Fibroblast of villous mesenchyme (primary cell): ENCODE measurements at places on chromosomes 5 and 9. TPM values are rescaled to one million over a fixed set of nuclear protein-coding genes. Genes with fewer than 3 reads are reported as not detected.

The IFNA21 gene
- not detected in 2 replicates for total RNA-seq

The CNTNAP3B gene
- under 0.01 and 0.97 TPM in 2 replicates for total RNA-seq

The OMD gene
- total RNA-seq: not detected in 2 replicates

The HK3 gene
- not detected in 2 replicates for total RNA-seq

The IFNA8 gene
- total RNA-seq: not detected in 2 replicates

The ADGRD2 gene
- not detected in 2 replicates for total RNA-seq

The FASTKD3 gene
- total RNA-seq: 11.3 and 22.0 TPM in 2 replicates

The SHC3 gene
- total RNA-seq: 7.4 and 11.7 TPM in 2 replicates

The PCDHB13 gene
- total RNA-seq: under 0.01 and 0.32 TPM in 2 replicates

The ARHGEF28 gene
- total RNA-seq: 34.1 and 40.2 TPM in 2 replicates

The FABP6 gene
- not detected in 2 replicates for total RNA-seq

The CEP120 gene
- total RNA-seq: 17.1 and 24.2 TPM in 2 replicates

The OR1Q1 gene
- not detected in 2 replicates for total RNA-seq

The OLFM1 gene
- 0.43 and 0.64 TPM in 2 replicates for total RNA-seq

The MAP1B gene
- 74.3 and 124 TPM in 2 replicates for total RNA-seq

The HACD4 gene
- total RNA-seq: 10.0 and 22.0 TPM in 2 replicates

The NPR3 gene
- 2.9 and 6.5 TPM in 2 replicates for total RNA-seq

The FRRS1L gene
- total RNA-seq: under 0.01 TPM in 1 of 2 replicates, not detected in the other

The ITGA2 gene
- 16.4 and 35.0 TPM in 2 replicates for total RNA-seq

The SURF1 gene
- 13.4 and 14.2 TPM in 2 replicates for total RNA-seq

The TEX48 gene
- not detected in 2 replicates for total RNA-seq

The MRNIP gene
- total RNA-seq: 9.0 and 13.0 TPM in 2 replicates

The COL5A1 gene
- total RNA-seq: 295 and 502 TPM in 2 replicates

The SPINK4 gene
- not detected in 2 replicates for total RNA-seq

The MAMDC2 gene
- 11.0 and 22.9 TPM in 2 replicates for total RNA-seq

The PDE8B gene
- total RNA-seq: 0.64 and 6.0 TPM in 2 replicates

The WDR38 gene
- total RNA-seq: not detected in 2 replicates

The PCAT7 gene
- 0.43 and 0.64 TPM in 2 replicates for total RNA-seq

The MARVELD2 gene
- 2.3 and 3.9 TPM in 2 replicates for total RNA-seq

The SEMA6A gene
- 0.97 and 2.2 TPM in 2 replicates for total RNA-seq

The ARID3C gene
- 0.32 TPM in 1 of 2 replicates, not detected in the other for total RNA-seq

The PFN3 gene
- not detected in 2 replicates for total RNA-seq

The CDO1 gene
- 0.32 and 2.6 TPM in 2 replicates for total RNA-seq

The FBP2 gene
- total RNA-seq: not detected in 2 replicates

The HSD17B3 gene
- not detected in 2 replicates for total RNA-seq

The BARHL1 gene
- not detected in 2 replicates for total RNA-seq

The ASS1 gene
- total RNA-seq: 88.3 and 230 TPM in 2 replicates

The LCN15 gene
- not detected in 2 replicates for total RNA-seq

The QRFP gene
- total RNA-seq: not detected in 2 replicates

The RORB gene
- 0.64 and 5.6 TPM in 2 replicates for total RNA-seq

The COL23A1 gene
- not detected in 2 replicates for total RNA-seq

The PTRH1 gene
- total RNA-seq: 11.7 and 16.4 TPM in 2 replicates

The PRRC1 gene
- total RNA-seq: 96.0 and 99.3 TPM in 2 replicates

The N4BP3 gene
- 0.43 and 0.64 TPM in 2 replicates for total RNA-seq

The CDH10 gene
- total RNA-seq: 0.97 and 2.2 TPM in 2 replicates

The FAM221B gene
- total RNA-seq: not detected in 2 replicates

The MZB1 gene
- total RNA-seq: under 0.01 and 0.43 TPM in 2 replicates

The CCL27 gene
- total RNA-seq: not detected in 2 replicates

The SOX30 gene
- under 0.01 TPM in 1 of 2 replicates, not detected in the other for total RNA-seq

The GMCL2 gene
- total RNA-seq: not detected in 2 replicates
